ENCODE measurements at places on chromosomes 4 and X.

GRCh38 chr4:147958057-147958456 is 226.2 kb downstream of the ARHGAP10 start:
- no peak for DNase-seq

DNA sequence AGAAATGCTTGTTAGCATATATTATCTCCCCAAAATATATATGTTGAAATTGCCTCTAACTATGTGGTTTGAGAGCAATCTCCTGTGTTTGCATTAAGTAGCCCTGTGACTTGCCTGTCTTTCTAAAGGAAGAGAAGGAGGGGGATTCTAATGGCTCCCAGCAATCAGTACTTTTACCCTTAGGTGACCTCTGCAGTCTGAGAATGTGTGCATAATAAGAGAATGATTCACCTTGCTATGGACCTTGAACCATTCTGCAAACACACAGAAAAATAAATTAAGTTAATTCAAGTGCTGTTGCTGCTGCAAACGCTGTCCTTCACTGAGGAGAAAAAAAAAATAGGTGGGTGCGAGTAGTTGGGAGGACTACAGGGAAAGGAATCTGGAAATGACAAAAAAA is 322.2 kb downstream of the IQCM start:
- no peak for DNase-seq

DNA sequence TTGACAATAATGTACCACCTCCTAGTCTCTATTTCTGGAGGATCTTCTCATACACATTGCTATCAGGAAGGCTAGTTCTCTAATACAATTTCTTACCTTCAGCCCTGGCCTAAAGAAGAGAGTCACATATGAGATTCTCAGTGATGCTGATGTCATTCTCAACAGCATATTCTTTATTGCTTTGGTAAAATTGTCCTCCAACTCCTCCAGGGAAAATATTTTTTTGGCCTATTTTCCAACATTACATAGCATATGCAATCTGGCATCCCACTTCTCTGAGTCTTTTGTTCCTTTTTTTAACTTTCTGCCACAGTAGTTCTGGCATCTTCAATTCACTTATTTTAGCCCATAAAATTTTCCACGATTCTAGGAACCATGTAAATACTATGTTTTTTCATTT is 2363.1 kb downstream of the ARAP2 start:
- DNase-seq, result no peak

DNA sequence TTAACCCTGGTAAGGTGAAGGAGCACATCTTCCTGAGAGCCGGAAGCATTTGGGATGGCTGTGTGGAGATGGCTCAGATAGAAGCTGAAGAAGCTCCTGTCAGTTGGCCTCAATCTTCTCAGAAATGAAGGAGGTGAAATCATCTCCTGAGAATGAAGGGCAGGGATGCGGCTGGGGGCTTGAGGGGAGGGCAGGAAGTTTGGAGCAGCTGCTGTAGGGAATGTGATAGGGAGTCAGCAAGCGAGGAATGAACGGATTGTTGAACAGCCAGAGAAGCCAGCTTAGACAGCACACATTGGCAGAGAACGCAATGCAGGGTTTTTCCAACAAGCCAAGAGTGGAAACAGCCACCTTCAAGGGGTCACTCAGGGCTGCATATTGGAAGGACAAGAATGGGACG is 10.0 kb downstream of the KCNE5 start:
- no peak for DNase-seq

- peak; percentile 78 for DNase-seq
These were observed 32.4 kb downstream of the PPARGC1A start for GRCh38 chr4:23857367-23857959.

- peak; percentile 84 for DNase-seq
These were observed 146.2 kb upstream of the SCML1 start for GRCh38 chrX:17590892-17591740.

- DNase-seq, result no peak
These were observed 22.3 kb downstream of the COX7B2 start for GRCh38 chr4:46886711-46887110.

GRCh38 chr4:5796976-5797375 is 86.0 kb downstream of the EVC start:
- no peak for DNase-seq

GRCh38 chr4:173014113-173014558 is 154.5 kb upstream of the GALNT7 start:
- no peak for DNase-seq

GRCh38 chrX:51641421-51642021 is 22.8 kb upstream of the CENPVL3 start:
- peak; percentile 44 for DNase-seq

GRCh38 chrX:3648084-3648483 is 65.4 kb downstream of the PRKX start:
- no peak for DNase-seq

- peak; percentile 97 for DNase-seq
These were observed 35.2 kb downstream of the SEPTIN11 start for GRCh38 chr4:76984788-76985211.

GRCh38 chr4:36363024-36363423 is 81.6 kb downstream of the DTHD1 start:
- no peak for DNase-seq

DNA sequence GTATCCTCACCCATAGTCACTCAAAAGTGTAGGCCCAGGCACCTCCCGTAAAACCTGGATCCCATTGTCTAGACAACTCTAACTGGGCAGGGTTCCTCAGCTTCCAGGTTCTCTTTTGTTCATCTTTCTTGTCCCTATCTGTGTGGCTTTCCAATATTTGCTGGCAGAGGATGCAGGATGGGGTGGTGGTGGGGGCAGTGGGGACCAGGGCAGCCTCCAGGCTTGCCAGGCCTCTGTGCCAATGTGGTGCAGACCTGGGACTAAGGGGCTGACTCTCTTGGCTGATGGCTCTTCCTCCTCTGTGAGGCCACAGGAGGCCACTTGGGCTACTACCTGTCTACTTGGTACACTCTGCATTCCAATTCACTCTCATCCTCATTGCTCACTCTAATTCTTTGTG is 76.4 kb downstream of the NBDY start:
- no peak for DNase-seq

DNA sequence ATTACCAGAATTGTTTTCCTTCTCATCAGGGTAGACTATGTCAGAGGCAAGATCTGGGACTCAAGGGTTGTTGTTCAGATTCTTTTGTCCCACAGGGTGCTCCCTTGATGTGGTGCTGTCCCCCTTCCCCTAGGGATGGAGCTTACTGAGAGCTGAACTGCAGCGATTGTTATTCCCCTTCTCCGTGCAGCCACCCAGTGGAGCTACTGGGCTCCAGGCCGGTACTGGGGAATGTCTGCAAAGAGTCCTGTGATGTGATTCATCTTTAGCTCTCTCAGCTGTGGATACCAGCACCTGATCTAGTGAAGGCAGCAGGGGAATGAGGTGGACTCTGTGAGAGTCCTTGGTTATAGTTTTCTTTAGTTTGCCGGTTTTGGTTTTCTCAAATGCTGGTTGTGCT is 247.4 kb upstream of the HAND2 start:
- no peak for DNase-seq

GRCh38 chr4:37816006-37816405 is 10.5 kb upstream of the PGM2 start:
- DNase-seq, result no peak

DNA sequence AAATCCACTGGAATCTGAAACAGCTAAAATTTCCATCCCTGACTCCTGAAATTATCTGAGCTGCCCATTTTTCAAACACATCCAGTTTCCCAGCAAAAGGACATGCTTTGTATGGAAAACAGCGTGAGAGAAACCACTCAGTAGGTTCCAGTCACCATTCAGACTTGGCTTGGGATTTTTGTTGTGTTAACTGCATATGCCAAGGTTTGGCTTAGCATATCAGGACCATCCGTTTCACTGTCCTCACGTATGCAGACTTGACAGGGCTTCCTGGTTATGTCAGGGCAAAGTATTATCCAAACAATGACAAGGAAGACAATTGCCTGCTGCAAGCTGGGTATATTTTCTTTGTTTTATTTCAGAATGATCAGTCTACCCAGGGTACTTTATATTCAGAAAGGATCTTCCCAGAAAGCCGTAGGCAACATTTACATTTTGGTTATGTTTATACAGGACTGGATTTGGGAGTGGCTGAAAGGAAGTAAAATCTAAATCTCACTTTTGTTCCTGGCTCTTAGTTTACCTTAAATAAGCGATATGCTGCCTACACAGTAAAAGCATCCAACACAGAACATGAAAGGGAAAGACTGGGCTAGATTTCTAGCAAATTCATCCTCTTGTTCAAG is 41.3 kb upstream of the CCKAR start:
- no peak for DNase-seq

- DNase-seq, result no peak
These were observed 123.6 kb downstream of the RBM47 start for GRCh38 chr4:40506066-40506465.

DNA sequence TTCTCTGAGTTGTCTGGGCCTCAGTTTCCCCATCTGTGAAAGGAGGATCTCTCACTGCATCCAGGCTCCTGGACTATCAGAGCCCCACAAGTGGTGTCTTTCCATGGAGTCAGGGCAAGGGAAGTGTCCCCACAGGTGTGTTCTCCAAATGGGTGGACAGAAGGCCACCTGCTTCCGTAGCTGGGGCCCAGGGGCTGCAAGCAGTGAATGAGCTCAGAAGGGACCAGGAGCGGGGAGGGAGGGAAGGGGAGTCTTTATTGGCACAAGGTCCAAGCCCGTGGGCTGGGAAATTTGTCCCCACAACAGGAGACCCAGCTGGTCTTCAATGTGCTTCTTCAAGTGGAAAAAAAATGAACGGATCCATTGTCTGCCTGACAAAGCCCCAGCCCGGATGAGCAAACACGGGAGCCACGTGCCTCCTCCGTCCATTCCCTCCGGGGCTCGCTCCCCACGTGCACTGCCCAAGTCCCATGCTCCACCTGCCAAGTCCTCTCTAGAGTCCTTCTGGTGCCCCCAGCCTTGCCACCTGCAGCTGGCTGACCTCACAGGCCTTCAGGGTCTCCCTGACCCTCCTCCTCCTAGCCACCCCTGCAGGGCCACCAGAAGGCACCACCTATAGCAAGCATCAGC is 72.0 kb downstream of the JAKMIP1 start:
- DNase-seq, result no peak

- no peak for DNase-seq
These were observed 624.6 kb upstream of the TECRL start for GRCh38 chr4:65033899-65034298.

- no peak for DNase-seq
These were observed 229.4 kb downstream of the LDB2 start for GRCh38 chr4:16669036-16669435.

GRCh38 chr4:57100979-57101651 is 9.1 kb downstream of the IGFBP7 start:
- no peak for DNase-seq
